ENCODE measurements at places on chromosomes 7 and 10.

DNA sequence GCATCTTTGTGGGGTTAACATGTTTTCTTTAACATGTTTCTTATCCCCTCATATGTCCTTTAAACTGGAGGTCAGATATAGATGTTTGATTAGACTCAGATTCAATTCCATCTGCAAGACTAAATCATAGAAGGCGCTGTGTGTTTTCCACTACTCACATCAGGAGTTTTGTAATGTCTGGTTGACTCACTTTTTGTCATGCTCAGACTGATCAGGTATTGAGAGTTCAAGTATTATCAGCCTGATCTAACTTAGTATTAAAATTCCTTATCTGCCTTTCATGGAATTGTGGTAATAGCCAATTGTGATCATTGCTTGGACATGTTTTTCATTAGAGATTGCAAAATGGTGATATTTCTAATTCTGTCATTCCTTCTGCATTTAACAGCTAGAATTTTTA, 30.2 kb downstream of the ENTPD7 start:
- DNase-seq, result peak; percentile 70

- DNase-seq, result no peak
These were observed 45.7 kb downstream of the DYNC1I1 start for GRCh38 chr7:95817866-95818640.

DNA sequence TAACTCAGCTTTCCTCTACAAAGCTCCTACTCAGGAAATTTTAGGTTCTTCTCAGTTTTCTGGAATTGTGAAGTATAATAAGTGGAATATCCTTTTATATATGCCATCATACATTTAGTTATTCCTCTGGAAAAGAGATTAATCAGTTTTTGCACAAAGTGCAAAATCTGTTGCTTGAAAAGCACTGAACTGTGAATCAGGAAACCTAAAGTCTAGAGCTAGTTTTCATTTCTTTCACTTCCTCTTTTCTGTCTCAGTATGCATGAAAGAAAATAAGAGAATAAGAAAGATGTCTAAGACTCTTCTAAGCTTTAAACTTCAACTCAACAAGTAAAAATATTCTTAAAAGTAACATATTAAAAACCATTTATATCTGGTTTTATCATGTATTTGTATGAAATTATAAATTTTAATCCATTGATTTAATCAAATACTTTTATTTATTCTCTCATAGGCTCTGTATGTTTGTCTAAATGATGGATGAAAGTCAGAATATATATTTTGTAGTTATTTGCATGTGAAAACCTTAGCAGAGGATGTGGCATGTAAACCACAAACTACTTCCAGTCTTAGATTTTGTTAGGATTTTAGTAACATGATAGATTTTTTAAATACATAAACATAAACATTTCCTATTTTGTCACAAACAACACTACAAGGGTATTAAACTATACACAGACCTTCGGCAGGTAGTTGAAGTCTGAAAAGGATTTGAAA, 1073.0 kb downstream of the XPNPEP1 start:
- DNase-seq, result no peak

DNA sequence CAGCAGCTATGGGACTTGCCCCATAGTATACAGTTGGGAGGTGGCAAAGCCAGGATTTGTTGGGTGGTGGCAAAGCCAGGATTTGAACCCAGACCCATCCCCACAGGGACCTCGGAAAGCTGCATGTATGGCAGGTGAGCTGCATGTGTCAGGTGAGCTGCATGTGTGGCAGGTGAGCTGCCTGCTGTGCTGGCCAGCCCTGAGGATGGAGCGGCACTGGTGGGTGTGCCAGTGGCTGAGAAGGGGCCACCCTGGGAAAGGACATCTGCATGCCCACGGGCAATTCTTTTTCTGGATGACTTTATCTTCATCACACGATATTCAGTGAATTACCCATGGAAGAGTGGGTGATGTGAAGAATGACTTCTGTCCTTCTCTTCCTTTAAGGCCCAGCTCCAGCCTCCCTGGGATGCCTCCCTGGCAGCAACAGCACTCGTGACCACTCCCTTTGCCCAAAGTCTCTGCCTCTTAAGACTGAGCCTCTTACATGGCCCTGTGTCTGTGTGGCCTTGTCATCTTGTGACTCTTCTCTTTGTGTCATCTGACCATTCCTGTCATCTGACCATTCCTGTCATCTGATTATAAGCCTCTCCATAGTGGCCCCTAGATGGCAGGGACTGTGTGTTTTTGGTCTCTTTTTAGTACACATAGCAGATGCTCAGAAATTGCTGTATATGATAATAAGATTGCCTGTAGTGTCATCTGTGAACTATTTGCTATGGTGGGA, 25.0 kb downstream of the CLEC2L start:
- no peak for DNase-seq

GRCh38 chr10:93110472-93111146, 36.9 kb downstream of the CYP26A1 start:
- DNase-seq, result no peak

DNA sequence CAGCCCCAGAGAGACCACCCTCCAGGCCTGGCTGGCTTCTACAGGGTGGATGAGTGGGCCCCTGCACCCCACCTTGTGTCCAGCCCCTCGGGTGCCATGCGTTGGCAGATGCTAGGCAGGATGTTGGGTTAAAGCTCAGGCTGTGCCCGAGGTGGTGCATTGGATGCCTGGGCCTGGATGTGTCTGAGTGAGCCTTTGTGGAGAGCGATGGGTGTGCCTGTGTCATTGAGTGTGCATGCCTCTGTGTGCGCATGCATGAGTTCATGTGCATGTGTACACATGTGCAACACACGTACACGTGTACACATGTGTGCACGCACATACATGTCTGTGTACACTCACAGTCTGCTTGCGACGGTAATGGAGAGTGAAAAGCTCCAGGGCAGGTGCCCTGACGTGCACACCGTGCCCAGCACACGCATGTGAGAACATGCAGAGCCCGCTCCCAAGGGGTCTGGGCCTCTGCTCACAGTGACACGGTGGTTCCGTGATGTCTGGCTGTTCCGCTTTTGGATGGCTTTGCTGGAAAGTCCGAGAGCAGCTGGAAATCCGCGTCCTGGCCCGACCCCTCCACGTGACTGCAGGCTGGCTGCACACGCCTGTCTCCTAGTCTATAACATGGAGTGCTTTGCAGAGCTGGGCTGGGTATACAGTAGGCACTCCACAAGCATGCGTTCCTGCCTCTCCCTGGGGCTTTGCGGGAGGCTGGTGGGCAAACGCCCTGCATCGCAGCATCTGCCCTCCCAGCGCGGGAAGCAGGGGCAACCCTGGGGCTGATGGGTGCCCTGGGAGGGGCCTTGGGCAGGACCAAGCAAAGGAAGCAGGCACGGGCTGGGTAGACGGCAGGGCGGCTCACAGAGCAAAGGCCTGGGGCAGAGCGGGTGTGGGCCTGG, 36.9 kb downstream of the ELFN1 start:
- no peak for DNase-seq

DNA sequence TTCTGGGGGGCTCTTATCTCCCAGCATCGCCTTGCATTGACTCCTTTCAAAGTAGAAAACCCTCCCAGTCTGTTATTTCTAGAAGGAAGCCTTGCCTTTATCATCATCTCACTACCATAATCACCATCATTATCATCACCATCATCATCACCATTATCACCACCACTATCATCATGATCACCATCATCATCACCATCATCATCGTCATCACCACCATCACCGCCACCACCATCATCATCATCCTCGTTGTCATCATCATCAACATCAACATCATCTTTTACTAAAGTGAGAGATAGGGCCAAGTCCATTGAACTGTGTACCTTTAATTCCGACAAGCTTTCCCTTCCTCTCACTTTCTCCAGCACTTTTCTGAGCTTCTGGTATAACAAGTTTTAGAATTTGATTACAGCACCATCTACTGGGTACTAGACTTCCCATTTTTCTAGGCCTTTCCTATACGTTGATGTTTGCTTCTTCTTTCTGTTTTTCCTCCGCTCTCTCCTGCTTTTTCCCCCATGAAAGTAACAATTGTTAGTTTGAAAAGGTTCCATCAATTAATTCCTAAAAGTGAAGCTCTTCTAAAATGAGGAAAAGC, 226.4 kb downstream of the BUB3 start:
- peak; percentile 11 for DNase-seq

DNA sequence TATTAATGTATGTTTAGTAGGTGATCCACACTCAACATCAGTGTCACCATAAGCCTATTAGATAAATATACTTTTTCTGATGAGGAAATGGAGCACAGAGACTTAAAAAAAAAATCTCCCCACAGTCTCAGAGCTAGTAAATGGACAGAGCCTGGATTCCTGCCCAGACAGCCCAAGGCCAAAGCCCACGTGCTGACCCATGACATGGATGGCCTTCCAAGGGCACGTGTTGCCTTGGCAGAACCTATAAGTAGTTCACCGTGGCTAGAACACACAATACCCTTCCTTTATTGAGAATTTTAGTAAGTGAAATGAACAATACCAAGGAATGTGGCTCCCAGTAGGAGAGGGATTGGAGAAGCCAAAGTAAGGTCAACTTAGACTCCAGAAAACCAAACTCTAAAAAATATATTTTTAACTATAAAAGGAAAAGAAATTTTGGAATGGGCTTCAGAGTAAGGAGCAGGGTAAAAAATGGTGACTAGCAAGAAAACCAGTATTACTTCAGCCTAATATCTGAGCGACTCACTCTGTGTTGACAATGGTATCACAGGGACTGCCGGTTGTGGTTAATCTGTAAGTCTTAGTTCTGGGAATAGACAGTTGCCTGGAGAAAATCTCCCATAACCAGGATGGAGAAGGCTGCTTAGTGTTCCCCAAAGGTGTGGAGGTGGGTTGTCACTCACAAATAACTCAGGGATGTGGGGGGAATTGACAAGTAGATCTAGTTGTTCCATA, 223.0 kb downstream of the SORCS1 start:
- DNase-seq, result no peak

GRCh38 chr7:86833360-86833759, 189.7 kb downstream of the GRM3 start:
- DNase-seq, result no peak

GRCh38 chr10:77970869-77971803, 44.6 kb upstream of the DLG5 start:
- peak; percentile 94 for DNase-seq

- no peak for DNase-seq
These were observed 69.1 kb downstream of the INPP5A start for GRCh38 chr10:132606536-132607316.

DNA sequence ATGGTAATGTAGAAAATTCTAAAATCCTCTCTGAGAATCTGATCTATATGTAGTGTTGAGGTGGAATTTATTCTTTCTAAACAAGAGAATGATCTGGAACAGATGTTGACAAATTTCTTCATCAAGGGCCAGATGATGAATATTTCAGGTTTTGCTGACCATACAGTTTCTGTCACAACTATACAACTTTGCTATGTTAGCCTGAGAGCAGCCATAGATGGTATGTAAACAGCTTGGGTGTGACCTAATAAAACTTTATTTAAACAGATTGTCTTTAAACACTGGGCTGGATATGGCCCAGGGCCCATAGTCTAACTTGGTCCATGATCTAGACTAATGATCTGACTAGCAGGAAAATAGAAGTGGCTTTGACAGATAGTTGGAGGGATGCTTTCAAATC, 213.6 kb upstream of the CELF2 start:
- DNase-seq, result no peak

DNA sequence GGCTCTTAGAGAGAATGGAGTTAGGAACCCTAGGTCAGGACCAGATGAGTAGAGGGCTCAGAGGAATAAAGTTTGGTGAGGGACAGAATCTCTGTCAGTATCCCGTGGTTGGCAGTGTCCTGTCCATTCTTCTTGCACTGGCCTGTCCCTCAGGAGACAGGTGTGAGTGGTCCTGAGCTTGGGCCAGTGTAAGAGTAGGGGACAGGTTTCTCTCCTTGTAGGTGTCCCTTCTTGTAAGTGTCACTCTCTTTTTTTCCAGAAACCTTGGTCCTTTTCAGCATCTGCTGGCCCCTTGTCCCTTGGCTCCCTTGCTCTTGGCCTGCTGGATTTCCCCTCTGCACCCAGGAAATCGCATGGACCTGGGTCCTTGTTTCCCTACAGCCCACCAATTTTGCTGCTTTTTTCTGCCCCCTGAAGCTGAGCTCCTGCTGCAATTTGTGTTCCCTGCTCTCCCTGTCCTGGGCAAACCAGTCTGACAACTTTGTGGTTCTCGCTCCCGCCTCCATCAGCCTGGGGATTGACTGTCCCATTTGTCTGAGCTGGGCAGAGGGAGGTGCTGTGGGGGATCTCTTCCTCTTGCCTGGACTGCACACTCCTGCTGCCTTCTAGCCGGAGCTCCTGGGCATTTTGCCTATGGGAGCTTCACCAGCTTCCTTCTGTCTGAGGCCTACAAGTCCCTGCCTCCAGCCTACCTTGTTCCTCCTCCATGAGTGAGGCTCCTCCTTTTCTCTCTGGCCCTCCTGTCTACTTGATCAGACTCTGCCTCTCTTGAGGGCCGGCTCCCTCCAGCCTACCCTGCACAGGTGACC, 6.5 kb downstream of the TSPAN14 start:
- peak; percentile 45 for DNase-seq

- DNase-seq, result no peak
These were observed 317.9 kb upstream of the ZNF32 start for GRCh38 chr10:43966571-43966965.

DNA sequence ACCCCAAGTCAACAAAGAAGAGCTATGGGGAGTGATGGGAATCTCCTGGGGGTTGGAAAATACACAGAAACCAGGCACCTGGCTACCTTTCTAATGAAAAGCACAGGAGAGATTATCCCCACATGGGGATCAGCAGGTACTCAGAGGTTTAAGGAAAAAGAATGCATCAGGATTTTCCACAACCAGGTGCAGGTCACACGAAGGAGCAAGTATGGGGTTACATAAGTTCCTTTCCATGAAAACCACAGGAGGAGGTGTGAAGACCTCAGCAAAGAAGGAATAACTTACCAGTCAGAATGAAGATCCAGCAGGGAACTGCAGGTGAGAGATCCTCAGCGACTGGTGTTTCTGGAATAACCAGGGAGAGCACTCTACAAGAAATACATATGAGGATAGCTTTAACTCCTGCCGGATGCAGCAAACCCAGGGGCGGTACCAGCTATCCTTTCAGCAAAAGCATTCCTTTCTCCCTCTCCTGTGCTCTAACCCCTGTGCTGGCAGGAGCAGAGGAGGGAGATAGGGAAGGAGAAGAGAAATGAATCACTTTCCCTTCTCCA, 116.7 kb upstream of the TMEM106B start:
- DNase-seq, result no peak

DNA sequence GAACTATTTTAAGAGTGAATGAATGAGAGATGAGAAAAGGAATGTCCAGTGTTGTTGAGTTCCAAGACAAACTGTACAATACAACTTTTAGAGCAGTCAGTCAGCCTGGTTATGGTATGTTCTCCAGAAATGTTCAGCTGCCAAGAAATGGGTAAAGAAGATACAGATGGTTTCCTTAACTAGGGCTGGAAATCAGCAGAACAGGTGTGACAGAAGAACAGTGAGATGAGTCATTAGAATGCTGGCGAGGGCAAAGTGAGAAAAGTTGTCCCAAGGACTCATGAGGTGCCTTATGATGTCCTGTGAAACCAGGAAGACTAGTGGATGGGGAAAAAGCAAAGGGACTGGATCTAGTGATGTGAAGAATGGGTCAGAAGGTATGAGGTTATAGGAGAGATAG, 20.8 kb upstream of the SEPTIN7 start:
- no peak for DNase-seq

DNA sequence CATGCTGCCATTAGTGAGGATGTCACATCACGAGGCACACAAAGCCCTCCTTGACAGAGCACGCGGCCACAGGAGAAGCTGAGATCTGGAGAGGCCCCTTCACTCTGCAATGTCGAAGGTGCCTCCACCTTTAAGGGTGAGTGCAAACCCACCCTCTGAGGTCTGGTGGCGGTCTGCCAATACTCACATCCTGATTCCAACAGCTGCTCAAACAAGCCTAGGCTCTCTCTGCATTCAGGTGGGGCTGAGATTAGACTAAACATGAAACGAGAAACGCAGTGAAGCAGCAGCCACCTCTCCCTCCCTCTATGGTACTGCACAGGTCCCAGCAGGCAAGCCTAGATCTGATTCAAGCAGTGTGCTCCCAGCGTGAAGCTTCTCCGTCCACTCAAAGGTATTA, 151.8 kb downstream of the TCERG1L start:
- DNase-seq, result no peak
